Activated effector memory CD4-positive, alpha-beta T cell treated with Interleukin-2 at 50 U/mL for 16 hours (primary cell): ENCODE measurements at places on chromosomes 3 and 15.

DNA sequence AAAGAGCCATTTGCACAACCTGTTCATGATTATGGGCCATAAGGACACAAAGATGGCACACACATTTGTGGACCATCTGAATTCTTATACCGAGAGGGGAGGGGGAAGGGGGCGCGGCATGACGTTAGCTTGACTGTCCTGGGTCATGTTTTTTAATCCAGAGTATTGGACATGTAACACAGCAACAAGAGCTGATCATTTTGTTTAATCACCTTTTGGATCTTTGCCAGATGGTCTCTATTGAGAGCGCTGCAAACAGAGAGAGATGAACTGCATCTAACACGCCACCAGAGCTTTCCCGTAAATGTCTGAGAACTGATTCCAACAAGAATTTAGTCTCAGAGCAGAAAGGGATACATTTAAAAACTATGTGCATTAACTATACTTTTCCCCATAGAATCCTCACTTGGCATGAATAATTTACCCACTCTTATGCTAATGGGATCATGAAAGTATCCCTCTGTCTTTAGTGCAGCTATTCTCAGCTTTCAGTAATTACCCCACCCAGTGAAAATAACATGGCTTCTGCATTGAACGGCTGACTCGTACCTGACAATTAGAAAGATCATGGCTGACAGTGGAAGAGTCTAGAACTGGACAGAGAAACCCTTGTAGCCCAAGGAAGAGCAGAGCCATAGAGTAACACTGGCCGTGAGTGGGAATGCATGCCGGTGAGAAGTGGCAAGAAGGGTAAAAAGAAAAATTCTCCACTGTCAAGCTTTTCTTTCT lies 22.6 kb downstream of the MEIS2 start:
- no peak for DNase-seq

DNA sequence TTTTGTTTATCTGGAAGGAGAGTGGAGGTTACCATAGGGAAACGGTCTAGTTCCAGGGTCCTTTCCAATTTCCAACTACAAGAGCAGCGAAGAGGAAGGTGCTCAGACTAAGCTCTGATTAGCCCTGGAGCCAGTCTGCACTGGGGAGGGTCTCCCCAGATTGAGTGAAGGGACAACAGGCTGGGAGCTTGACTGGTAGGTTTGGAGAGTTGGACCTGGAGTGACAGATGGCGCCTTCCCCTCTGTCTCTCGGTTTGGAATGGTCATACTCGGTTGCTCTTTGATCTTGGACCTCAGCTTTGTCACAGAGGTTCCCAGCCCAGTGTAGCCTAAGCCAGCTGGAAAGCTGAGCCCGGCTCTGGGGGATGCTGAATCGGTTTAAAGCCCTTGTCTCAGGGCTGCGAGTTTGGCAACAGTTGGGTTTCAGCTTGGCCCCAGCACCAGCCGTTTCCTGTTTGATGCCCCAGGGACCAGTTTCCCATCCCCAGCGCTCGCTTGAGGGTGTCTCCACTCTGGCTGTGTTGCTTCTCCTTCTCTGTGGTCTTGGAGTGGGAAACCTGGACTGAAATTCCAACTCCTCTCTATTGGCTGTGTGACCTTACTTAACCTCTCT lies 53.1 kb upstream of the ULK4 start:
- DNase-seq, result no peak

GRCh38 chr3:94985778-94986177 lies 922.9 kb downstream of the NSUN3 start:
- DNase-seq, result no peak

DNA sequence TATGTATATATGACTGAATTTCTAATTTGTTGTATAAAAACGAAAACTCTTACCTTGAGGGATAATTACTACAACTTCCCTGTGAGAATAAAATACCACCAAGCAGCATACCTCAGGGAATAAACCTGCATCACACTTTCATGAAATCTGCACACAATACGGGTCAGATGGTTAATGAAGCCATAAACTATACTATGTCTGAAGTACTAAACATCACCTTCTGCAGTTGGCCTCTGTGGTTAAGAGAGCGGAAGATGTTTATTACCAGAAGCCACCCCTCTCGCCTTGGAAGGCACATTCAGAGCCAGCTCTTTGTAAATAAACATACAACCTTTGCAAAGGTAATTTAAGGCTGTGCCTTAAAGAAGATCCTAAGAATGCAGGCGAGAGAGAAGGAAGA lies 462.1 kb upstream of the NR2F2 start:
- DNase-seq, result no peak

- DNase-seq, result no peak
Observed at GRCh38 chr15:34796847-34797435, 1.6 kb upstream of the ACTC1 start.

GRCh38 chr3:39106281-39106811 lies 1.1 kb downstream of the GORASP1 start:
- no peak for DNase-seq

DNA sequence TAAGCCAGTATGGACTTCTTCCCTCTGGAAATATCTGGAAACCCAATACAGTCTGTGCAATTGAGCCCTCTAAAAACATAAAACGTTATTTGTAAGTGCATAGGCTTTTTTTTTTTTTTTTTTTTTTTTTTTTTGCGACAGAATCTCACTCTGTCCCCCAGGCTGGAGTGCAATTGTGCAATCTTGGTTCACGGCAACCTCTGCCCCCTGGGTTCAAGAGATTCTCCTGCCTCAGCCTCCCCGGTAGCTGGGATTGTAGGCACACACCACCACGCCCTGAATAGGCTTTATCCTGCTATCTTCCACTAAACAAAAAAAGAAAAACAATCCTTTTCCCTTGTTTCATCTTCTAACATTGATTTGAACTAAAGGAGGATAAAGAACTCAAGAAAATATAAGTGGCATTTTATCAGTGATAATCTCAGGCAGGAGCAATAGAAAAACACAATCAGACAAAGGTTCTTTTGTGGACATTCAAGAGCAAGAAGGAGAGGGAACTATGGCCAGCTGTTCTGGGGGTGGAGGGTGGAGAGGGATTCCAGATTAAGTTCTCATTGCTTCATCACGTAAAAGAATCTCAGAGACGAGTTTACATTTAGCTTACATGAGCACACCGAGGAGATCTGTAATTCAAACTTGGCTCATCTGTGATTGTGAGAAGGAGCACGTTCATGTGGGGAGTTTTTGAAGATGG lies 68.6 kb downstream of the ITGB5 start:
- no peak for DNase-seq
